ENCODE measurements at places on chromosomes 6 and 20.

DNA sequence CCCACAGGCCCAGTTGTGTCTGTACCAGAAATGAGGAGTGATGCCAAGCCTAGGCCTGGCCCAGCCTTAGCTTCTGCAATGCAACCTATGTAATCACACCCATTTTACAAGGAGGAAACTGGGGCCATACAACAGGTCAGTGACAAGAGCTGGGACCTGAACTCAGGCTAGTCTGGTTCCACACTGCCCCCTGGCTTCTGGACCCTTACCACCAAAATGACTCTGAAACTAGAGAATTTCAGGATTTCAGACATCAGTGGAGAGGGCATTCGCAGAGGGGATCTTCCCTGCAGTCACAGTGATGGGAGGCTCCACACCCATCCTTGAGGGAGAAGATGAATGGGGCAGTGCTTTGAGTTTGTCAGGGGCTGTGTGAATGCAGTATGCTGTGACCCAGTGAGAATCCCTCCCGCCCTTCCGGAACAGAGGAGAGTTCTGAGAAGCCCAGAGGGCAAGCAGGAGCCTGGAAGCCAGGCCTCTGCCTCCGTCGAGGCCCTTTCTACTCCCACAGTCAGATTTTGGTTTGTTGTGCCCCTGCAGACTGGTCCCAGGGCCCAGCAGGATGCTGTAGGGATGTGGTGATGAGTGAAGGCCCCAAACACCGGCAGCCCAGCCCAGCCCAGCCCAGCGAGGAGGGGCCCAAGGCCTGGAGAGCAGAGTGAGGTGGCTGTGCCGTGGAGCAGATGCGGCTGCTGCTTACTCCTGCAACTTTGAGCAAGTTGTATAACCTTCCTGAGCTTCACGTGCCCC, 48.1 kb upstream of the MYL9 start:
- no peak for DNase-seq

- DNase-seq, result no peak
Measured at GRCh38 chr6:158762787-158763433, 56.3 kb downstream of the EZR start.

DNA sequence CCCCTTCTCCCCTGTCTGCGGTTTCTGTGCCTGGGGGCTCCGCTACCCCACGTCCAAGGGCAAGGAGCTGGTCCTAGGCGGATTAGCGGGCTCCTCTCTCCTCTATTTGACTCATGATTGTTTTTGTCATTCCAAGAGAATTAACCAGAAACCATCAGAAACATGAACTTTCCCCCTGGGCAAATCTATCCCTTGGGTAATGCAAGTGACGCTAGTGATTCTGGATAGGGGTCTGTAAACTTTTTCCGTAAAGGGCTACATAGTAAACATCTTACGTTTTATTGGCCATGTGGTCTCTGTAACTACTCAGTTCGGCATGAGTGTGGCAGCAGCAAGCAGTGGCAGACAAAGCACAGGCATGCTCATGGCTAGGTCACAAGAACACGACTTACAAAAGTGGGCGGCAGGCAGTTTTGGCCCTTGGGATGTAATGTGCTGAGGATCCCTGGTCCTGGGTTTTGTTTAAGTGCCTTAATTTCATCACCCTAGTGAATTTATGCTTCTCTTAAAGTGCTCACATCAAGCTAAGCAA, 654 bp downstream of the CST11 start:
- no peak for DNase-seq

- DNase-seq, result no peak
Measured at GRCh38 chr6:105606831-105607463, 204.1 kb upstream of the PREP start.

- no peak for DNase-seq
Measured at GRCh38 chr6:32982702-32983492, 14.5 kb downstream of the BRD2 start.

DNA sequence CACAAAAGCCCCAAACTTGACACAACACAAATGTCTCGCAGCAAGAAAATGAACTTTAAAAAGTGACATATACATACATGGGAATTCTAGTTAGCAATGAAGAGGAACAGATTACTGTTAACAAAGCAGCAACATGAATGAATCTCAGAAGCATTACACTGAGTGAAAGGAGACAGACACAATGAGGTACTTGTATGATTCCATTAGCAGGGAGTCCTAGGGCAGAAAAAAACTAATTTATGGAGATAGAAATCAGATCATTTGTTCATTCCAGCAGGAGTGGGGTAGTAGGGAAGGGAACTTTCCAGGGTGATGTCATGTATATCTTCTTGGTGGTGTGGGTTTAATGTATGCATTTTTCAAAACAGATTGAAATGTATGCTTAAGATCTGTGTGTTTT, 524.4 kb downstream of the KIF16B start:
- no peak for DNase-seq

- DNase-seq, result no peak
Measured at GRCh38 chr6:18485660-18486435, 98.7 kb downstream of the RNF144B start.

DNA sequence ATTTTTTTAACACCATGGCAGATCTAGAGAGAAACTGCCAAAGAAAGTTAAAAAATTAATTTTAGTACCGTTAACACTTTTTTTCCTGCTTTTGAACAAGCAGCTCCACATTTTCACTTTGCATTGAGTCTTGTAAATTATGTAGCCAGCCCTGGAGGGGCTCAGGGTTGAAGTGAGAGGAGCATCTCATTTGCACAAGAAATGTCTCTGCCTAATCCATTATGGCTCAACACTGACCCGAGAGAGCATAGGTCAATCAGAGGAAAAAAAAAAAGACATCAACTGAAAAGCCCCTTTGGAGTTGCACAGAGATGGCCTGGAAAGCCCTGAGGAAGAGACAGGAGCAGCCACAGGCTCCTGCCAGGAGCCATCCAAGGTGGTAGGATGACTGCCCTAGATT, 4.3 kb upstream of the SLPI start:
- DNase-seq, result no peak

DNA sequence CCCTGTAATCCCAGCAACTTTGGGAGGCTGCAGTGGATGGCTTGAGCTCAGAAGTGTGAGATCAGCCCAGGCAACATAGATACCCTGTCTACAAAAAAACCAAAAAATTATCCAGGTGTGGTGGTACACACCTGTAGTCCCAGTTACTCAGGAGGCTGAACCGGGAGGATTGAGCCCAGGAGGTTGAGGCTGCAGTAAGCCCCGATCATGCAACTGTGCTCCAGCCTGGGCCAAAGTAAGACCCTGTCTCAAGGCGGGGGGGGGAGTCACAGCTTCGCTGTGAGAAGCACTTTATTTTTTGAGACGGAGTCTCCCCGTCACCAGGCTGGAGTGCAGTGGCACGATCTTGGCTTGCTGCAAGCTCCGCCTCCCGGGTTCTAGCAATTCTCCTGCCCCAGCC, 54.2 kb downstream of the EZR start:
- no peak for DNase-seq

- no peak for DNase-seq
Measured at GRCh38 chr20:37302981-37303380, 13.5 kb downstream of the MANBAL start.

DNA sequence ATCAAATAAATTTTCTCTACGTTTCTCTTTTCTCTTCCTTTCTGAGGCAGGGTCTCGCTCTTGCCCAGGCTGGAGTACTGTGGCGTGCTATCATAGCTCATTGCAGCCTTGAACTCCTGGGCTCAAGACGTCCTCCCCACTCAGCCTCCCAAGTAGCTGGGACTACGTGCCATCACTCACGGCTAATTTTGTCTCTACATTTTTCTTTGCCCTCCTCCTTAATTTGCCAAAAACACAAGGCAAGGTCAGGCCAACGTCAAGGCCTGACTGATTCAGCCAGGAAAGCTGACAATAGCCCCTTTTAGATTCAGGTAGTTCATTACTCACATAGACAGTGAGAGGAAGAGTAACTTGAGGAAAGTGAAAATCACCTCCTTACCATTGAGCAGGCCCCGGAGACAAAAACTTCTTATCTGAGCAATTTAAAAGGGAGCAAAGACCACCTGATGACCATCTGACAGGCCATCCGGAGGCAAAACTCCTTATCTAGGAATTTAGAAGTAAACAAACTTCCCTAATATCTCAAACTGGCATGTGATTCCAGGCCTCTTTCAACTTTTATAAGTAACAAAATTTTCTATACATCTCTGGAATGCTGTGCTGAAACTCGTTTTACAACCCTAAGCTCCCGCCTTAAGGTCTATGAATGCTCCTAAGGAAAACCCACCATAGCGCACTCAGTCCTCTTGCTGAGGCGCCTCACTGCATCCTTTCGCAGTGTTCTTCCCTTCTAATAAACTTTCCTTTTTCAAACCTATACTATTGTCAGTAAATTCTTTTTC, 42.1 kb upstream of the SRPK1 start:
- DNase-seq, result no peak

DNA sequence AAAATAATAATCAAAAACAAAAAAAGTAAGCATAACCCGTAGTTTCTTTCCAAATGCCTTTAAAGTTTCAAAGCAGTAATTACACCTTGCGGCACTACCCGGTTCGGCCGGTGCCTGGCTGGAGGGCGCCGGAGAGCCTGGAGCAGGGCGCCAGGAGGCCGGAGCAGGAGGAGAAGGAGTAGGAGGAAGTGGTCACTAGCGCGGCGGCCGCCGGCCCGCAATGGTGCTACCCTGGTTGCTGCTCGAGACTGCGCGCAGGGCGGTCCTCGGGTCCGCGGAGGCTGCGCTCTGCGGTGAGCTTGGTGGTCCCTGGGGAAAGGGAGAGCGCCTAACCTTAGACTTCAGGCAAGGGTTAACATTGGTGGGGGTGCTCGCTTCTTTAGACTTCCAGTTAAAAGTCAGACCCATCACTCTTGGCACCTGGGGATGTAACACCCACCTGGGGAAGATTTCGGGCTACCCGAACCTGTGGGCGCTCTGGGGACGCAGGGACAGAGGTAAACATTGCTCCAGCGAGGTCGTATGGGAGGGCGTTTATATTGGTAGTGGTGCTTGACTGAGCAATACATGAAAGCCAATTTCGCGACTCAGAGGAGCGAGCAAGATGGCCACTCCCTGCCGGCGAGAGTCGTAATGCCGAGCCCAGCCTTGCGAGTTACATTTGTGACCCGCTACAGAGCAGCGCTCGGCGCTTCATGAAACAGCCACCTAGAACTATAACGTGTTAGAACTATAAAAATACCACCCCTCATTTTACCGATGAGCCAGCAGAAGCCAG, 5.8 kb upstream of the USP45 start:
- peak; percentile 60 for DNase-seq

DNA sequence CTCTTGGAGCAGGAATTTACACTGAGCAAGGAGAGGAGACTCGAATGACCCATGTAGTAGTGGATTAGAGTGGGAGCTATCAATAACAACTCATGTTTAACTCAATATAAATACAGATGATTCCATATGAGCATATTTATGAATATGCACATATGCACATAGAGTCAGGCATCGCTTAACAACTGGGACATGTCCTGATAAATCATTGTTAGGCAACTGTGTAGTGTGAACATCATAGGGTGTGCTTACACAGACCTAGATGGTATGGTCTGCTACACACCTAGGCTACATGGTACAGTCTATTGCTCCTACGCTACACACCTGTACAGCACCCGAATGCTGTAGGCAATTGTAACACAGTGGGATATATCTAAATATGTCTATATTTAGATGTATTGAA, 75.9 kb upstream of the RALGAPA2 start:
- DNase-seq, result no peak

DNA sequence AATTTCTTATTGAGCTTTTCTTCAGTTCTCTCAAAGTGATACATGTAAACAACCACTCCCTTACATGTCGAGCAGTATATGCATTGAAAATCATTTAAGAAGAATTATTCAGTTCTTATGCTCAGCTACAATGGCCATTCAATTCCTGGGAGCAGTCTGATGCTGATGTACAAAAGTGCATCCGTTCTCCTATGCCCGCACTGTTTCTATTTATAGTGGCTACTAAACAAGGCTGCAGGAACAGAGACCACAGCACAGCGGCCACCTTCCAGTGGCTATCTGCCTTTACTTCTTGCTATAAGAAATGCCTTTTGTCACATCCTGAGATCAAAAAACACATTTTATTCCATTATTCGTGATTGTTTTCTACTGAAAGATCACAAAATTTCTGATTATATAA, 82.2 kb downstream of the FHL5 start:
- DNase-seq, result no peak

DNA sequence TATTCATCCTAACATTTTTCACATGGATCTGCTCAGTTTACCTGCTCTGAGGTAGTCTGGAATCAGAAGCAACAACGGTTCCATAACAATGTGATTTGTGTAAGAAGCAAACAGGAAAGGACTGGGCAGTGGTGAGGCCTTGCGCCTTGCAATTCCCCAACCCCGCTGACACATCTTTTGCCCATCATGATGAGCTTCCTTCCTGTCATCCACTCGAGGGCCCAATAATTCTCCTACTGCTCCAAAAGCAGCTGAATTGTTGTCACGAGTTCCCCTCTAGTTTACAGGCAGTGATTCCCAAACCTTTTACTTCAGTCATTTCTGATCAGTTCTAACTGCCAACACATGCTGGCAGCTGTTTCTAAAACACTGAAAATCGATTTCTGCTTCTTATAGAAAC, 22.9 kb downstream of the STX7 start:
- DNase-seq, result no peak

- peak; percentile 41 for DNase-seq
Measured at GRCh38 chr20:41617059-41617901, 897 bp downstream of the CHD6 start.

DNA sequence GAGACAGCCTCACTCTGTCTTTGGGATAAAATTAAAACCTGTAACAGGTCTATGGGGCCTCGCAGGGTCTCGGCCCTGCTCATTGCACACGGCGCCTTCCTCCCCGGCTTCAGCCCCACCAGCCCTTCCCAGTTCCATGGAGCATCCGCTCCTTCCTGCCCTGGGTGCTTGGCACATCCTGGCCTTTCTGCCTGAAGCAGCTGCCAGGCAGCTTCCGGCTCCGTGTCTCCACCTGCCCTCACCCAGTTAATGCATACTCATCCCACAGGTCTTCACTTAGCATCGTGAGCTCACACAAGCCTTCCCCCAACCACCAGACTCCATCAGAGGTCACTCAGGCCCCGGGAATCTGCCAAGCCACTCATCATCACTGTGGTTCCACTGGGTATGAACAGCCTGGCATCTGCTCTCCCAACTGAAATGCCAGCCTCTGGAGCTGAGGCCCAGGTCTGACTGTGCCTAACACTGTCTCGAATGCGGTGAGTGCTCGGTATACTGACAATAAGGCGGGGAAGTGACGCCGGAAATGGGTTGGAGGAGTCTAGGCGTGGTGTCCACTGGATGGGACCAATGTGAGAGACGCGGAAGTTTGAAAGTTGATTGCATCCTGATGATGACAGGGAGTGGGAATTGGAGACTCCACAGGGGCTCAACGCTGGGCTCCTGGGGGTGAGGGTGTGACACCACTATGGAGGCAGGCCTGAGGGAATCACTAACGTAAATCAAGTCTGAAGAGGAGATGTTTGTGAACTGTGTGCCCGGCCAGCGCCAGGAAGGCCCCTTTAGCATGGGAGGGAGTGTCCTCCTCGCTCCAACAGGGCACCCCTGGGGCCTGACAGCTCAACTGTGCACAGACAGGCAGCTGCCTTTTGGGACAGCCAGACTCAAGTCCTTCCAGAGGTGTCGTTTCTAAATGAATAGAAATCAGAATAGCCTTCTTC, 245.8 kb downstream of the TTLL2 start:
- DNase-seq, result no peak

- no peak for DNase-seq
Measured at GRCh38 chr6:33702345-33702977, 9.0 kb downstream of the UQCC2 start.

All from T-helper 9 cell (primary cell).